Heart left ventricle (tissue), 16 donors: ENCODE measurements at places on chromosomes 2 and 18. TPM values are rescaled to one million over a fixed set of nuclear protein-coding genes. Genes with fewer than 3 reads are reported as not detected.

GRCh38 chr2:201151127-201151981, 31.6 kb upstream of the CASP10 start:
- no peak for DNase-seq

TMEM37 gene
- total RNA-seq, result 3.0 TPM

DNA sequence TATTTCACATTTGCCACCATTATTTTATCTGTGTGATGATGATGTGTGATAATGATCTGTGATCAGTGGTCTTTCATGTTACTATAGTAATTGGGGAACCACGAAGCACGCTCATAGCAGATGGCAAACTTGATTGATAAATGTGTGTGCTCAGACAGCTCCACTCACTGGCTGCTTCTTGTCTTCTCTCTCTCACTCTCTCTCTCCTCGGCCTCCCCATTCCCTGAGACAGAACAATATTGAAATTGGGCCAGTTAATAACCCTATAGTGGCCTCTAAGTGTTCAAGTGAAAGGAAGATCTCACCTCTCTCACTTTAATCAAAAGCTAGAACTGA, 60.7 kb upstream of the RAPGEF4 start:
- no peak for DNase-seq

GRCh38 chr2:209005371-209005770, 418.5 kb upstream of the MAP2 start:
- no peak for DNase-seq

GRCh38 chr18:76491776-76492668, 3.0 kb downstream of the ZNF516 start:
- DNase-seq, result no peak

MOGAT1 gene
- total RNA-seq, result 0.56 TPM

PLGLB1 gene
- total RNA-seq, result 1.5 TPM

DNA sequence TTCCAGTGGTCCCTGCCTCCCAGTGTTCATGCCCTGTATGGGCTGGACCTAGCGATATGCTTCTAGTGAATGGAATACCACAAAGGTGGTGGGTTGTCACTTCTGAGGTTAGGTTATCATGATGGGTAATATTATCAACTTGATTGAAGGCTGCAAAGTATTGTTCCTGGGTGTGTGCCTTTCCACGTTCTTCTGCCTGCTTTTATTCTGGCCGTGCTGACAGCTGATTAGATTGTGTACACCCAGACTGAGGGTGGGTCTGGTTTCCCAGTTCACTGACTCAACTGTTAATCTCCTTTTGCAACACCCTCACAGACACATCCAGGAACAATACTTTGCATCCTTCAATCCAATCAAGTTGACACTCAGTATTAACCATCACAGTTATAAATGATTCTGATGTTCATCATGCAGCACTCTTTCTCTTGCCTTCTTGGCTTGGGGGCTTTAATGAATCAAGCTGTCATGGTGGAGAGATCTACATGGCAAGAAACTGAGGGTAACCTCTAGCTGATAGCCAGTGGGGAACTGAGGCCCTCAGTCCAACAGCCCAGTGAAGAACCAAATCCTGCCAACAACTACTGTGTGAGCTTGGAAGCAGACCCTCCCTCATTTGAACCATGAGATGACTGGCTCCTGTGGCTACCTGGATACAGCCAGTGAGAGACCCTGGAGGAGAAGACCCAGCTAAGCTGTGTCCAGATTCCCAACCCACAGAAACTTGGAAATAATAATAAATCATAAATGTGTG, 63.0 kb upstream of the CELF4 start:
- DNase-seq, result no peak

DNA sequence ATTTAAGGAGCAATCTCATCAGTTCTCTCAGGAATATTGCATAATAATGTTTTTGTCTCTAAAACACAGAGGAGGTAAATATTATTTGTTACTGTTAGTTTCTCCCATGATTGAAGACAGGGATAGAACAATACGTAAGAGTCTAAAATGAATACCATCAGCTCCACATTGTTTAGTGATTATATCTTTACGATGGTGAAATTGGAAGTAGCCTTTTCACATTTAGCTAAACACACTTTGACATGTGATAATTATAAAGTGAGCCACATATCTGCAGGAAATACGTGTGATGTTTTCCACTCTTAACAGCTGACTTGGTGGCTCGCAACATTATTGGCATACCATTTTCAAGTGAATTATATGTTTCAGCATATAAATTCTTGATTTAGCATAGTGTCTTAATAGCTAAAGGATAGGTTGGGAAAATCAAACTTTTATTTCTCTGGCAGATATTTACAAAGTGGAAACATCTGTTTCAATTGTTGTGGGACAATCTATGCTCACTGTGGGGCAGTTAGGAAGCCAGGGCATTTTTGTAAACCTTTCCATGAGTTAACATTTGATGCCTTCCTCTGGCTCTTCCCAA, 208.1 kb upstream of the RASGRP3 start:
- no peak for DNase-seq

GRCh38 chr18:23053776-23054457, 81.4 kb upstream of the CABLES1 start:
- DNase-seq, result no peak

- DNase-seq, result no peak
These were observed 102.9 kb downstream of the BCL2 start for GRCh38 chr18:63216516-63217311.

GRCh38 chr2:75637568-75637967, 9.0 kb upstream of the MRPL19 start:
- no peak for DNase-seq

GRCh38 chr2:71510196-71510807, 56.9 kb downstream of the DYSF start:
- DNase-seq, result peak; percentile 62

DNA sequence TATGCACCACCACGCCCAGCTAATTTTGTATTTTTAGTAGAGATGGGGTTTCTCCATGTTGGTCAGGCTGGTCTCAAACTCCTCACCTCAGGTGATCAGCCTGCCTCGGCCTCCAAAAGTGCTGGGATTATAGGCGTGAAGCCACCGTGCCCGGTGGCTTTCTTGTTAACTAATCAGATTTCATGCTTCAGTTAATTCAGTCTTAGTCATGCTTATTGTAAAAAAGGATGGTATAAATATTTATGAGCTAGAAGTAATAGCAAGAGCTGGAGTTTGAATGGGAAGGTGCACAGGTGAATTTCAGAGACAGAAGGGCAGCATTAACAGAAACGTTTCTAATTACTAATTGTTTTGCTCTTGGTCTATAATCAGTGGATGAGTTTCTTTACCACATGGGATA, 10.3 kb downstream of the GEMIN6 start:
- DNase-seq, result no peak

GRCh38 chr2:34549710-34550345, 950.7 kb upstream of the FAM98A start:
- DNase-seq, result no peak

EN1 gene
- total RNA-seq, result not detected

- DNase-seq, result no peak
These were observed 68.7 kb downstream of the ASB1 start for GRCh38 chr2:238495422-238495821.

COA5 gene
- total RNA-seq, result 27.7 TPM

RAB6C gene
- total RNA-seq, result not detected

GRCh38 chr2:109126501-109126860, 2.5 kb upstream of the SH3RF3 start:
- DNase-seq, result no peak

DNA sequence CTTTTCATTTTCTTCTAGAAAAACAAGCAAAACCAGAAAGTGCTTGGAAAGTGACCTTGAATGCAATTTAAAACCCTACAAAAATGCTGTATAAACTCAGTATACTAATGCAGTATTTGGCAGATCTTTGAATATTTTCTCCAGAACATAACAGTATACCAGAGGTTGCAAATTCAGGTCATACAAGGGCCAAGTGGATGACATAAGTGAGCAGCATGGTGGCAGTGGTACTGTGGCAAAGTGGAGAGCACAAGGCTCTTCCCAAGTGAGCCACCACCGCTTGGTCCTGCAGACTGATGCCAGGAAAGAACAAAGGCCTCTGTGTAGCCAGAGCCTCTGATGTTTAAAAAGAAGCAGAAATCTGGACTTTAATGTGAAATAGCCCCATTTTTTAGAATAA, 33.1 kb downstream of the METTL4 start:
- DNase-seq, result no peak

LBH gene
- 153 TPM for total RNA-seq

PGAP1 gene
- 3.6 TPM for total RNA-seq

- DNase-seq, result no peak
These were observed 18.4 kb upstream of the ST8SIA3 start for GRCh38 chr18:57333940-57334339.

IL37 gene
- total RNA-seq, result not detected

- no peak for DNase-seq
These were observed 54.6 kb downstream of the QPCT start for GRCh38 chr2:37398990-37399389.

- no peak for DNase-seq
These were observed 99.2 kb downstream of the SESTD1 start for GRCh38 chr2:179165356-179166000.
